HCEC 1CT (cell line): ENCODE measurements at places on chromosomes 16 and 17.

- DNase-seq = no peak
Measured at GRCh38 chr16:27826081-27826892, 237.2 kb downstream of the GSG1L start.

GRCh38 chr17:55237268-55237667, 27.5 kb upstream of the HLF start:
- no peak for DNase-seq

DNA sequence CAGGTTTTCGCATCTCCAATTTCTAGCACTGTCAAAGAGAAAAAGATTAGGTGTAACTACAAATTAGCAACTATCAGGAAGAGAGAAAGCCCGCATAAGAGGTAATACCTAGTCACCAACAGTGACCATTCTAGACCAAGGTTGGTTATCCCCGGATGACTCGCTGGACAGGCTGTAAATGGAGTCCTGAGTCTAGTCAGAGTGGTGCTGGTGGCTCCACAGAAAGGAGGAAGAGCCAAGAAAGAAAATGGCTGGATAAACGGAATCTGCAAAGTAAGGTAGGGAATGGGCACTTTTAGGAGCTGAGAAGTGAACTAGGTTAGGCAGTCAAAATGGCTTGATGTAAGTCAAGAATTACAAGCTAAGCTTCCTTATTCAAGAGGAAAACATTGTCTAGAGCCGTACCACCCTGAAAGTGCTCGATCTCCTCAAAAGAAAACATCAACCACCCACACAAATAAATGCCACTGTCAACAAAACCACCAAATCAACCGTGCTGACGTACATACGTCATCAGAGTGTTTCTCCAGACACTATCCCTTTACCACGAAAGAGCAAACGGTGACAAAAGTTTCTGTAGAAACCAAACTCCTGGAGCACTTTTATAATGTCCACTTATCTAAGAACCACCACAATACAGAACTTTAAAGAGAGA, 2.2 kb downstream of the GSPT1 start:
- no peak for DNase-seq

GRCh38 chr17:80613732-80614071, 69.1 kb downstream of the RPTOR start:
- DNase-seq = no peak
